Activated naive CD4-positive, alpha-beta T cell treated with anti-CD3 and anti-CD28 coated beads for 36 hours (primary cell): ENCODE measurements at places on chromosomes 2 and 18. TPM values are rescaled to one million over a fixed set of nuclear protein-coding genes. Genes with fewer than 3 reads are reported as not detected.

The ACTR1B gene
- 104 TPM for total RNA-seq

The APOB gene
- total RNA-seq, result not detected

The PLCL1 gene
- 3.3 TPM for total RNA-seq

The ATOH8 gene
- total RNA-seq, result not detected

The CRYGC gene
- total RNA-seq, result not detected
